SW 1271 (cell line): ENCODE measurements at places on chromosomes 12 and 14.

- no peak for DNase-seq
These were observed 62.0 kb downstream of the TMEM121 start for GRCh38 chr14:105588236-105588860.

DNA sequence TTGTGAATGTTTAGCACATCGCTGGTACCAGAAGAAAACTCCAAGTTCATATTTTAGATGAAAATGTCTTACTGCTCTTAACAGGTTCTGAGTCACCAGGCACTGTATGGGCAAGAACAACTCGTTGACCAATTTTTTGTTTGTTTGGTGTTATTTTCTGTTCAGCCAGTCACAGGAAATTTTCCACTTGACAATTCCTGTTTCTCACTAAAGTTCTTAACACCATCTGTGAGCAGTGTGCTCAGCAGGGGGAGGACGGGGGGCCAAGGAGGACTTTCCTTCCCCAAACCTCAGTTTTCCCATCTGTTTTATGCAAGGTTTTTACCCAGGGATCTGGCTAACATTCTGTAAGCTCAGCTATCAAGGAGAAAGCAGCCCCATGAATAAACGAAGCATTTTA is 3.0 kb downstream of the NUAK1 start:
- DNase-seq: no peak

DNA sequence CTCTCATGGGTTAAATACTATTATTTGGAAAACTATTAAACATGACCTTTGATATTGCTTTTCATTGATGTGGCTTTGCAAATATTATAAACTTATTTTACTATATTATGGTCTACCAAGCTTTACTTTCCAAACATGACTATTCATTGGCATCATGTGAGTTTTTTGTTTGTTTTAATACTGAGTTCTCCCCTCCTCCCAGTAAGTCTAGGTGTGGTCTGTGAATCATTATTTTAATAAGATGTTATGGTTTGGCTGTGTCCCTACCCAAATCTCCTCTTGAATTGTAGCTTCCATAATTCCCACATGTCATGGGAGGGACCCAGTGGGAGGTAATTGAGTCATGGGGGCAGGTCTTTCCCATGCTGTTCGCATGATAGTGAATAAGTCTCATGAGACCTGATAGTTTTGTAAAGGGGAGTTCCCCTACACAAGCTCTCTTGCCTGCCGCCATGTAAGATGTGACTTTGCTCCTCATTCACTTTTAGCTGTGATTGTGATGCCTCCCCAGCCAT is 80.0 kb downstream of the BORCS5 start:
- DNase-seq: no peak

- no peak for DNase-seq
These were observed 368.6 kb downstream of the DPF3 start for GRCh38 chr14:72525087-72525915.

GRCh38 chr14:101861464-101861863 is 100.0 kb downstream of the PPP2R5C start:
- DNase-seq: no peak

DNA sequence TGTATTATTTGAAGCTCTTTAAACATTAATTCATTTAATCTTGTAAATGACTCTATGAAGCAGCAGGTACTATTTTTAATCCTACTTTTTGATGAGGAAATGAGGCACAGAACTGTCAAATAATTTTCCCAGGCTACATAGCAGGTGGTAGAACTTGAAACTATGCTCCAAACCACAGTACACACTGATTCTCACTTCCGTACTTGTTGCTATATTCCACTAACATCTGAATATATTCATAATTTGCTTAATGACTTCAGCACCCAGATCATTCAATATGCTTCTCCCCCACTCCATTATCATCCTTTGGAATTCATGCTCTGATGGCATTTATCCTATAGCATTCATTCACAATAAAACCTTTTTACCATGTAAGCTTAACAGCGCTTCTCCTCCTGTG is 4.9 kb downstream of the ERGIC2 start:
- DNase-seq: no peak

DNA sequence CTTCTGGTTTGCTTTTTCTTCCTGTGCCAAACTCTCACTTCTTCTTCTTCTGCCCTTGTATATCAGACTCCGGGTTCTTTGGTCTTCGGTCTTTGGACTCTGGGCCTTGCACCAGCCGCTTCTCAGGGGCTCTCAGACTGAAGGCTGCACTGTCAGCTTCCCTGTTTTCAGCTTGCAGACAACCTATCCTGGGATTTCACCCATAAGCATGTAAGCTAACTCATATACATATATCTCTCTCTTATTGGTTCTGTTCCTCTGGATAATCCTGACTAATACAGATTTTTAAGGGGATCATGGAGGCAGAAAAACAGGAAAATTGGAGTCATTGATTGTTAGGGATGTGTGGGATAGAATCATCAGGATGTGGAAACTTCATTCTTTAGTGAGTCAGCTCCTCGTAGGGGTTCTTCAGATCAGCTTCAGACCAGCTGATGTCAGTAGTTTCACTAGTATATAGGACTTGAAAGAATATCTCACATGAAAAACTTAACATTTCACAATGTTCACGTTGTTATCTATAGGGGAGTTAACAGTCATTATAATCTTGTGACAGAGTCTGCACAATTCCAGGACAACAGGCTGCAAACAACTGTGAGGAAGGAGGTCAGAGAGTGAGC is 102.9 kb downstream of the RASSF9 start:
- DNase-seq: no peak
